NCI-H446 treated with DMSO at 0.1 percent for 48 hours (cell line): ENCODE measurements at places on chromosomes 16 and 17.

DNA sequence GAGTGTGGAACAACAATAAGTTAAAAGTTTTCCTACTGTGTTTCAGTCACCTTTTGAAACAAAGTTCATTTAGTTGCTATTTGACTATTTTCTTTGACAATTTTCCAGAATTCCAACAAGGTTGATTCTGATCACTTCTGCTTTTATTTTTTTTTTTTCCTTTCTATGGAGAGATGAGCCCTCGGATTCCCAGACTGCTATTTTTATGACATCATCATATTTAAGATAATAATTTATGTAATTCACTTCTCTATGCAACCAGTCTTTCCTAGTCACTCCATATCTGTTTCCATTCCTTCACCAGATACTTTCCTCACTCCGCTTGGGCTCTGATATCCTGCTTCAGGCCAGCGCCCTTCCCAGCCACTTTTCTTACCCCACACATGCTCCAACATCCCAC is 8.1 kb downstream of the OR4D2 start:
- DNase-seq, result no peak

GRCh38 chr17:57580055-57580739 is 164.9 kb downstream of the CCDC182 start:
- no peak for DNase-seq

DNA sequence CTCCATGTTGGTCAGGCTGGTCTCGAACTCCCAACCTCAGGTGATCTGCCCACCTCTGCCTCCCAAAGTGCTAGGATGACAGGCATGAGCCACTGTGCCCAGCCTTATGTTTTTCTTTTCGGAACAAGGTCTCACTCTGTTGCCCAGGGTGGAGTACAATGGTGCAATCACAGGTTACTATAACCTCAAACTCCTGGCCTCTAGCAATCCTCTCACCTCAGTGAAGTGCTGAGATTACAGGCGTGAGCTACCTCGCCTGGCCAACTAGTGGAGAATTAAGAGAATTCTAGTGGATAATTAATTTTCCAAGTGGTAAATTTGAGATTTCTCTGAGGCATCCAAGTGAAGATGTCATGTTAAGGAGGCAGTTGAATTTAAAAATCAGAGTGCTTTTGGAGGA is 2.9 kb upstream of the FBXO47 start:
- no peak for DNase-seq

- DNase-seq, result no peak
These were observed 11.6 kb downstream of the TOM1L2 start for GRCh38 chr17:17960500-17961030.

- no peak for DNase-seq
These were observed 34.7 kb downstream of the SBK1 start for GRCh38 chr16:28326881-28327610.

DNA sequence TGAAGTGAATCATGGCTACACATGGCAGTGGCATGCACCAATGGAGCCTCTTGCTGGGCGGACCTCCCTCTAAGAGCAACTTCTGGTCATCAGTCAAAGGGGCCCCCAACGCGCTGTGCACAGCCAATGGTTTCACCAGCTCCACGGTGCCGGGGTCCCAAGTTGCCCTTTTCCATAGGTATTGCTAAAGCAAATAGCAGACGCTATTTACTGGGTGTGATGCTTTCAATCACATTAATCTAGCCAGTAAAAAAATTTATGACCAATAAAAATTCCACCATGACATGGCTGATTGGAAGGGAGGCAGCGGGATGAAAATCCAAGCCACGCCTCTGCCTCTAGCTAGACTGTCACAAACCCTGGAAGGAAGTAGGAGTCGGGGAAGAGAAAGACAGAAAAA is 680.3 kb upstream of the SOX9 start:
- DNase-seq, result no peak

GRCh38 chr16:89545831-89546574 is 14.5 kb upstream of the RPL13 start:
- no peak for DNase-seq

DNA sequence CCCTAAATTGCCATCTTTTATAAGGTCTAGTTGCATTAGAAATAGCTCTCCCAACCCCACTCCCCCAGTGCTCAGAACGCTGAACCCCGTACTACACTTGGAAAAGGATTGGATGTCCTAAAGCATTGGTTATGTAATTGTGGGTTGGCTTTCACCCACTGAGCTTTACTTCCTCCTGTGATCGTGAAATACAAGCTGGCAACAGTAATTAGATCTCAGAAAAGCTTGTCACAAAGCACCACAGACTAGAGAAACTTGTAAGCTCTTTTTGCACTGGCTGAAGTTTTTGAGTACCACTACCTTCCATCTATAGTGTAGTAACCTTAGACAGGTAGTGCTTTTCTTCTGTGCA is 54.4 kb downstream of the SIAH1 start:
- no peak for DNase-seq

GRCh38 chr17:37218849-37219248 is 156.9 kb upstream of the C17orf78 start:
- no peak for DNase-seq
